Fibroblast of the aortic adventitia (primary cell): ENCODE measurements at places on chromosomes 1 and 21. TPM values are rescaled to one million over a fixed set of nuclear protein-coding genes. Genes with fewer than 3 reads are reported as not detected.

- DNase-seq = no peak
Observed at GRCh38 chr1:154982341-154982740, 803 bp upstream of the FLAD1 start.

- no peak for DNase-seq
Observed at GRCh38 chr1:209512821-209513220, 70.7 kb upstream of the CAMK1G start.

The SLC45A3 gene
- 1.7 TPM in 2 replicates for total RNA-seq

The SH2D1B gene
- total RNA-seq = under 0.01 TPM in 1 of 2 replicates, not detected in the other

The IFNLR1 gene
- total RNA-seq = 0.36 TPM in 1 of 2 replicates, not detected in the other
